ENCODE measurements at places on chromosomes 1 and 21. TPM values are rescaled to one million over a fixed set of nuclear protein-coding genes. Genes with fewer than 3 reads are reported as not detected.

GRCh38 chr1:29055160-29055559 lies 68.5 kb downstream of the TMEM200B start:
- H3K36me3 ChIP-seq: no peaks in the 10 kb centered on the region
- no peak overlapping the region for H3K27ac ChIP-seq
- H3K4me3 ChIP-seq: no peak overlapping the region
- H3K4me1 ChIP-seq: no peaks in the 10 kb centered on the region

DNA sequence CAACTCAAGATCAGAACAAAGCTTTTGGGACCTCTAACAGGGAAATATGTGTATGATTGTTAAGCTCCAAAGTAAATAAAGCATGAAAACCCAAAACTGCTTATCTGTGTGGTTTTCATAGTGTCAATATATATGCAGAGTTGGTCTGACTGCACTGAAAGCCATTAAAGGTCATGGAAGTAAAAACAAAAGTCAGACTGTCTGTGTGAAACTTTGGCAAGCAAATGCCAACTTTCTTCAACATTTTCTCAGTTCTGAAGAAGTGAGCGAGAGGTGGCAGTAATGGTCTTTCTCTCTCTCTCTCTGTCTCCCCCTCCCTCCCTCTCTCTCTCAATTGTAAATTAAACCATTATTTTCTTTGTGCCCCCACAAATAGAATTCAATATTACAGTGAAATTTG lies 100.1 kb upstream of the S1PR1 start:
- no peak overlapping the region for H3K4me3 ChIP-seq
- no peak for DNase-seq
- no peaks in the 10 kb centered on the region for H3K36me3 ChIP-seq
- H3K4me1 ChIP-seq: no peaks in the 10 kb centered on the region

IL19 gene
- total RNA-seq: not detected

LCE3E gene
- not detected for total RNA-seq

DNA sequence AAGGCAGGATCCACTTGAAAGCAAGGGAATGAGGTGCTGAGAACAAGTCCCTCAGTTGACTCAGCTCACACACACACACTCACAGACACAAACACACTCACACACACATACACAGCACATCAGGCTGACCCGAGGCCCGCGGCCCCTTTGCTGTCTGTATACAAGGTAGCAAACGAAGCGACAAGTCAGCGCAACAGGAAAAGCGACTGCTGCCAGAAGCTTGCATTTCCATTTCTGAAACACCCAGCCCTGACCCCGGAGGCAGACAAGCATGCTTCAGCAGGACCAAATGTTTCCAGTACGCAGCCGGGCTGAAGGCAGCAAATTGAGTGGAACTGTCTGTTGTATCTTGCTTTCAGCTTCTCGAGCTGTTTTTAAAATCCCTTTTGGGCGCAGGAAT lies 501.6 kb downstream of the NPHP4 start:
- H3K4me3 ChIP-seq: no peak overlapping the region
- no peak for DNase-seq
- H3K27ac ChIP-seq: no peak overlapping the region
